ENCODE measurements at places on chromosomes 3 and 15.

DNA sequence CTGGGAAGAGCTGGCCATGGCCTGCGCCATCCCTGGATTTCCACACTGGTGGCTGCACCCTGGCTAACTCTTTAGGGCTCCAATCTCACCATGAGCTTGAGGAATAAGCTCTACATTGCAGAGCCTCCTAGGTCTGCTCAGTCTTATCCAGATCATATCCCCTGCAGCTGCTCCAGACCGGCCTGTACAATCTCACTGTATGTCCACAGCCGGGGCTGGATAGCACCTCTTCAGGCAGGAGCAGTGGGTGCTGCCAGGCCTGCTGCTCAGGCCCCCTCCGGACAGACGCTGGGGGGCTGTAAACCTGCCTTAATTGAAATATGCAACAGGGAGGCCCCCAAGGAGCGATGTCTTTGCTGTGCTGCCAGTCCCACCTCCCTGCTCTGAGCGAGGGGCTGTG is 15.6 kb downstream of the INSYN1 start:
- DNase-seq: no peak

GRCh38 chr15:66985653-66986052 is 79.7 kb upstream of the SMAD3 start:
- no peak for DNase-seq

- no peak for DNase-seq
These were observed 28.6 kb downstream of the LRTM1 start for GRCh38 chr3:54899273-54899672.

GRCh38 chr3:53690521-53690920 is 155.7 kb downstream of the CHDH start:
- no peak for DNase-seq

GRCh38 chr3:139941580-139941979 is 6.6 kb downstream of the CLSTN2 start:
- no peak for DNase-seq

GRCh38 chr3:59444294-59444671 is 394.5 kb upstream of the CFAP20DC start:
- DNase-seq: no peak

- DNase-seq: no peak
These were observed 281.9 kb upstream of the ONECUT1 start for GRCh38 chr15:53072077-53072476.

DNA sequence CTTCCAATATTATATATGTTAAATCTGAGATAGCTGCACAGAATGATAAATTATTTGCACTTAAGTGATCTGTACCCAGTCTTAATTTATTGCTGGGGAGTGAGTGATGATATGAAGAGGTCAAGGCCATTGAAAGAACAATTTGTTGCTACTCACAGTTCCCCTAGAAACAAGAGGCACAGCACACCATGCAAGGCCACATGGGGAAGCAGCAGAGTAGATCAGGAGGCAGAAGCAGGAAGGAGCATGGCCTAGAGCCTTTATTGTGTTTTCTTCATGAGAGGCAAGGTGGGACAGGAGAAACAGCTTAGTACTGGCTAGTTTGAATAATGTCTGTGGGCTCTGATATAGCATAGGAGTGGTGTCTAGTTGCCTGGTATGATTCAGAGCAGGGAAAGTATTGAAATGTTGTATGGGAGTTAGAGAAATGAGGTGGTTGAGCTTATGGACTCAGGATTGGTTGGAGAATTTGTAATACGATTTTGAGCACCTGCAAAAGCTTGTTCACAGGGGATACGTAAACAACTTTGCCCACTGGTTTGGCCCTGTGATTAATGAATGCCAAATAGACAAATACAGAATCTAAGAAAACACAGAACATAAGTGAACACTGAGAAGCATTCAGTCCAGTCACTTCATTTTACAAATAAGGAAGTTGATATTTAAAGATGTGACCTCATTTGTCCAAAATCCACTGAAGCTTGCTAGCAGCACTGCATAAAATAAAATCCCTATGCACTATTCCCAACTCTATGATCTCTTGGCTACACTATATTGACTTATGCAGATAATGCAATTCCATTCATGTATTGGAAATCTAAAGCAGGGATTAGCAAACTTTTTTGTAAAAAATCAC is 71.7 kb downstream of the TMCO5A start:
- no peak for DNase-seq

GRCh38 chr3:16770792-16771191 is 114.0 kb upstream of the PLCL2 start:
- no peak for DNase-seq

DNA sequence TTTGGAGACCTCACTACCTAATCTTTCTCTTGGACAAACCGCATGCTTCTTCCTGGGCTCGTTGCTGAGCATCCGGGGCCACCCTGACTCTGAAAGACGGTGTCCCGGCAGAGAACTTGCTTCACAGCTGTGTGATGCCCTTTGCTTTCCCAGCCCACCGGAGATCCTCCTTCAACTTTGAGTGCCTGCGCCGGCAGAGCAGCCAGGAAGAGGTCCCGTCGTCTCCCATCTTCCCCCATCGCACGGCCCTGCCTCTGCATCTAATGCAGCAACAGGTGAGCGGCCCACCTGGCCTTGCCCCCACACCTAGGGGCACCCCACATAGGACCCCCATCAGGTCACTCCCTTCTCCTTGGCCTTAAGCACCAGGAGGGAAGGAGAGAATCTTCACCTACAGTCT is 37.7 kb downstream of the CHDH start:
- no peak for DNase-seq

DNA sequence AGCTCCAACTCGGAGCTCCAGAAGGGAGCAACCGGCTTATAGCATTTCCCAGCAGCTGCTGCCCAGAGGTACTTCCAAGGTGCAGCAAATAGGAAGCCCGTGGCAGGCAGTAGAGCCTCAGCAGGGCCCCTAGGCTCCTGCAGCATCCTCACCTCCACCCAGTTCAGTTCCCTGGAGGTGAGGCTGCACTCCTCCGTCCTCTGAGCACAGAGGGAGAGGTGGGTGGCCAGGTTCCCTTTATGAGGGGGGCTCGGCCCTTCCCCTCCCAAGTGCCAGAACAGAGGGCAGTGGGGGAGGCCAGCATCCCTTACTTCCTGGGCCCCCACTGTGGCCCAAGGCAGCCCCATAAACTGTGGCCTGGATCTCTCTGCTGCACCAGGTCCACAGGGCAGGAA is 150.2 kb downstream of the ATP10A start:
- DNase-seq: no peak

- DNase-seq: no peak
These were observed 116.6 kb downstream of the SEC22A start for GRCh38 chr3:123318374-123318773.

DNA sequence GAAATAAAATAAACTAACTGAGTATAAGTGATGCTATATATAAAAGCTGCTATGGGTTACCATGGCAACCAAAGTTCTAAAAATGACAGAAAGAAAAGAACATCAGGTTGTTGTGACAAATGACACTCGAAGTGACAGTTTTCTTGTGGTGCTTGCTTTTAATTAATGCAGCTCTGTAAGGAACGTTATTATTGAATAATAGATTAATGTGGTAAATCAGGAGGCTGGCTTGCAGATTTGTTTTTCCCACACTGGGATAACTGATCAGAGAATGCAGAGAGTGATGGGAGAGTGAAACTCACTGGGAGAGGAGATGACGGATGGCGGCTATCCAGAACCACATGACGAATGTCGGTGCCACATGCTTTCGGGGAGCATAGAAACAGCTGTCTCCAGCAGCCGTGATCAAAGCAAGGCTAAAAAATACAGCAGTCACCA is 207.0 kb upstream of the ATP10A start:
- no peak for DNase-seq

DNA sequence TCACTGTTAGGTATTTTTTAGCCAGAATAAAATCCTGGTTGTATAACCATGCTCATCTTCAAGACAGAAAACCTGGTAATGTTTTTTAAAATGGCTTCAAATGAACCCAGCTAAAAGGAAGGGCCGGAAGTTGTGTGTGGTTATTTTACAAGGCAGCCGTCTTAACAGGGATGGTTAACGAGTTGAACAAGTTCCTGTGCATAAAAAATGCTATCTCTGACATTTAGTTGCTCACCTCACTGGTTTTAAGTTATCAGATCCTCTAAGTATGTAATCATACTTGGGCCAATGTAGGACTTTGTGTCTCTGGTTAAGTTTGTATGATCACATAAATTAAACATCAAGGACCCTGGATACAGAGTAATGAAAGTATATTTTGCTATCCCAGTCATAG is 2.1 kb downstream of the ATP11B start:
- DNase-seq: no peak

GRCh38 chr3:86969500-86970189 is 21.3 kb downstream of the VGLL3 start:
- DNase-seq: no peak

- DNase-seq: no peak
These were observed 64.3 kb upstream of the LEKR1 start for GRCh38 chr3:156761713-156762451.

DNA sequence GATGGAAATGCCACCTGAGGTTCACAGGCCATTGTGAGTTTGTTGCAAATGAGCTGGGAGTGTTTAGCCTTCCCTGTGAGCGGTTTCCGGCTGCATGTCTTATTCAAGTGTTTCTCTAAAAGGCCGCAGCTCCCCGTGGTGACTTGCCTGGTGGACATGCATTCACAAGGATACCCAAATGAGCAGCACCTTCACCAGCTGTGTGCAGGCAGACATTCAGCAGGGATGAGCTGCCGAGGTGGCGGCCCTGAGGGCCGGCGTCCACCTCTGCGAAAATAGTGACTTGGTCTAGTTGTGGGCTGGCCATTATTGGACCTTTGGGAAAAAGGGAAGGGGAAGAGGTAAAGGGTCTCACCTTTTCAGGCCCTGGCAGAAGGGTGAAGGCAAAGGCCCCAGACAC is 23.4 kb downstream of the SPSB4 start:
- no peak for DNase-seq

- DNase-seq: no peak
These were observed 87.5 kb downstream of the PIK3CB start for GRCh38 chr3:138747225-138747624.

GRCh38 chr3:39721076-39721475 is 88.3 kb upstream of the MYRIP start:
- DNase-seq: no peak

- DNase-seq: no peak
These were observed 471 bp downstream of the NKIRAS1 start for GRCh38 chr3:23916152-23916885.

DNA sequence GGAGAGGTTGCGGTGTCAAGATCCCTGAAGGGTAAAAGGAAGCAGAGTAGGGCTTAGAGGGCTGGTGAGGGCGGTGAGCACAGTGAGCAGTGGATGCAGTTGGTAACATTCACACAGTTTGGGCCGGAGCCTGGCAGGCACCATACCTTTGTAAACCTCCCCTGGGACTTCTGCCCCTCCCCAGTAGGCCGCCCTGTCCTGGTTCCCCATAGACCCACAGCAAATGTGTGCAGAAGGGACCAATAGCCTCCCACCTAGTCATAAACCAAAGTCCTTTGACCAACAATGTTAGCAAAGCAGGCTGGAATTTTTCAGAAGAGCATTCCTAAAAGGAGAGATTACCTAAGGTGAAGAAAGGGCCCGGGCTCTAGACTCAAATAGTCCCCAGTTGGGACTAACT is 1.7 kb upstream of the PHGR1 start:
- DNase-seq: no peak

DNA sequence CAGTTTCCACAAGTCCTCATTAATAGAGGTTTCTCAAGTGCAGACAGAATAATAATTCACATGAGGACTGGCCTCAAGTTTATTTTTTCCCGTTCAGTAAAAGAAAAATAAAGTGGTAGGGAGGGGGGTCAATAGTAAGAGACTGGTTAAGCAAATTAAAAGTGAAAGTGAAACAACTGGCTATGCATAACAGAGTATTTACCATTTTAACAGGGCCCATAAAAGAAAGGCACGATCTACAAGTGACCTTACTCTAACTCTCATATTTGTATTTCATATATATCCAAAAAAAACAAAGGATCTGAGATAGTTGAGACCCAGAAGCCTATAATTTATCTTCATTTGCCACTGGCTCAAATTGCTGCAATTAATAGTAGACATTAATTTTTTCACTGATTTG is 686.3 kb downstream of the NTRK3 start:
- DNase-seq: no peak

DNA sequence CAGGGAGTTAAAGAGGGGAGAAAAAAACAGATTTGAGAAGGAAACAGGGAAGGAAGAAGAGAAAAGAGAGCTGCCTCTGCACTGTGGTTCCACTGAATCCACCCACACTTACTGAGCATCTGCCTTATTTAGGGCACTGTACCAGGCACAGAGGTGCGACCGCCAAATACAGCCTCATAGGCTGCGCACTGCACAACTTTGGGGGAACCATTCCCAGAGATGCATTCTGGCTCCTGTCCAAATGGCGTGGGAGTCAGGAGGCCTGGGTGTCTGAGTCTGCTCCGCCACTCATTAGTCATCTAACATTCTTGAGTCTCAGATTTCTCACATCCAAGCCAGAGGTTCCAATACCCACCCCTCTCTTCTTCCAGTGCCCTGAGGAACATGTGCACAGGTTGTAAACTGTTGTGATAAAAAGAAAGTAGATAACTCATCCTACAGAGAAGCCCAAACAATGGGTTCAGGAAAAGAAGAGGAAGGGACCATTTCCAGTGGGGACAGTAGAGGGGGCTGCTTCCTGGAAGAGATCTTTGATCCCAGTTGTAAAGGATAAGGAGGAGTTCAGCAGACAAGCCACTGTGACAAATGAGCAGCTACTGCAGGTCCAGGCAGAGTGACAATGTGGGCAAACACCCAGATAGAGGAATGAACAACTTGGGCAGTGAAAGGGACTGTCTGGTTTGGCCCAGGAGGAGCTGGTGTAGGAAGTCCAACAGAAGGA is 254.6 kb downstream of the UACA start:
- no peak for DNase-seq

GRCh38 chr15:42591238-42591934 is 16.0 kb downstream of the STARD9 start:
- DNase-seq: no peak

GRCh38 chr3:55446850-55447249 is 40.3 kb downstream of the WNT5A start:
- no peak for DNase-seq

DNA sequence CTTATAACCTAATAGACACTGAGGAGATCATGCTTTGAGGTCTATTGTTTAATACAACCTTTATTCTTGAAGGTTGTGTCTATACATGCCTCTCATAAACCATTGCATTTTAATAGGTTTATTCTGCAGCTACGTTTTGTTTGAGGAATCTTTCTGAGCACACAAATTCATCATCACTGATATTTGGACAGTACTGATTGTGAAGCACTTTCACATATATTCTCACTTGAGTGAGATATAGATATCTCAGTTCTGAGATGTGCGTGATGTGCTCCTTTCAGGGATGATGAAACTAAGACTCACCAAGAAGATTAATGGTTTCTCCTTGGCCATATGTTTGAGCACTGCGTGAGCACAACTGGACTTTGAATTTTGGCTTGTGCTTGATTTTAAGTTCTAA is 374.4 kb downstream of the LPP start:
- DNase-seq: no peak
